ENCODE measurements at places on chromosomes 3 and 15.
A peak's percentile ranks its signal among the peaks of the same experiment; 100 is the strongest.

DNA sequence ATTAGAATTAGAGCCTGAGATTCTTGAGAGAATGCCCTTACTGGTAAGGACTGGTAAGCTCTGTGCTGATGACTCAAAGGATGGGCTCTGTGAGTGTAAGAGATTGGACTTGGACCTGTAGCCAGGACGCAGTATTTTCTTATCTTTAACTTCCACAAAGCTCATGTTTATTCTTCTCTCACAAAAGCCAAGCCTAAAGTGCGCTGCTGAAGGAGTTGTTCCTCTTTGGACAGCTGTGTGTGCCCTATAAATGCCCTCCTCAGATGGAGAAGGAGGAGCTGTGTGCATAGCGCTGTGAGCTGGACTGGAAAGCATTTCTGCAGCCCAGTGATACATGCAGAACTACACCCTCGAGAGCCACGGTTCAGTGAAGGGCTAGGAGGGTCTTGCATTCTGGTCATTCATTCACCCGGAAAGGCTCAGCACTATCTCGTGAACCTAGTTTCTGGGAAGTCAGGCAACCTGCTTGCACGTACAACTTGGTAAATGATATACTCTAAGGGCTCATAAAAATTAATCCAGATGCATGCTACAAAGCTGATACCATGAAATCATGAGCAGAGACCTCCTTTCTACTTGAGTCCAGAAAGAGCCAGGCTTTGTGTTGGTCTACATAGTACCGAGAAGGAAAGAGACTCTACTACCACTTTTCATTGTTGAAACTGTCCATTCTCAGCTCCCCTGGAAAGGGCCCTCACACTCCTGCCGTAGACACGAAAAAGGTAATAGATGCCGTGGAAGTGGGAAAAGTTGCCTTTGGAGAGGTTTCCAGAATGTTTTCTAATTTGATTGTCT is 103.0 kb upstream of the TBL1XR1 start:
- no peak for DNase-seq

DNA sequence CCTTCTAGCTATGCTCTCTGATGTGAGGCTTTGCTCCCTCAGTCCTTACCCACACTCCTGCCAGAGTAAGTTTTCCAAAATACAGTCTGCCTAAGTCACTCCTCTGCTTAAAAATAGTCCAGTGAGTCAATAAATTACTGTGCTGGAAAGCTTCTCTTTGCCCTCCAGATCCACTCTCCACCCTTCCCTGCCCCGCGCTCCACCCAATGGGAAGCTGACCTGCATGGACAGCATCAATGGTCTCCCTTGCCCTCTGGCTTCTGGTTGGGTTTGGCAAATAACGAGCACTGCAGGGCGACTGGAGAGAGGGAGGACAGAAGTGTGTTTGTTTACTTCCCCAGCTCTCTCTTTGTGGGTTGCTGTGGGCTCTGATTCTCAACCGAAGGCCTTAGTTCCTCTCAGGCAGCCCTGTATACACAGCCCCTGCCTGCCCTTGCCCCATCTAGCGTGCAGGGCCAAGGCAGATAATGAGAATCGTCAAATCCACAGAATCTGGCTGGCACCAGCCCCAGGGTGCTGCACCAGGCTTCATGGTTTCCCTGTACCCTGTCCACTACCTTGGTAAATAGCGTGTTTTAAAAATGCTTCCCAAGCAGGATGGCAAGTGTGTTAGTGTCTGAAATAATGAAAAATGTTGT is 110.4 kb downstream of the ADAMTSL3 start:
- DNase-seq, result peak; percentile 67

DNA sequence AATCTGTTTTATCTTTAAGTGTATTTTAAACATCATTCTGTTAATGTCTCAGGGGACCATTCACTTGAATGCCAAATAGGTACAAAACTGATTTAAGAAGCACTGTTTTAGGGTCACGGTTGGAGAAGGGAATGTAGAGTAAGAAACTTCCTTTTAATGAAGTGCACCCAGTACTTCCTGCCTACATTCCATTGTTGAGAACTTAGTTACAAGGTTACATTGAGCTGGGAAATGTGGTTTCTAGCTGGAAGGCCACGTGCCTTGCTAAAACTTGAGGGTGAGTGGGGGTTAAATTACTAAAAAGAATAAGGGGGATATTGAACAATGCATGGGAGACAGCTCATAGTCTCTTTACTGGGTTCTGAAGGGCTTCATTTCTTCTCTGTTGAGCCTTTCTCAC is 78.3 kb upstream of the TBC1D5 start:
- DNase-seq, result no peak

DNA sequence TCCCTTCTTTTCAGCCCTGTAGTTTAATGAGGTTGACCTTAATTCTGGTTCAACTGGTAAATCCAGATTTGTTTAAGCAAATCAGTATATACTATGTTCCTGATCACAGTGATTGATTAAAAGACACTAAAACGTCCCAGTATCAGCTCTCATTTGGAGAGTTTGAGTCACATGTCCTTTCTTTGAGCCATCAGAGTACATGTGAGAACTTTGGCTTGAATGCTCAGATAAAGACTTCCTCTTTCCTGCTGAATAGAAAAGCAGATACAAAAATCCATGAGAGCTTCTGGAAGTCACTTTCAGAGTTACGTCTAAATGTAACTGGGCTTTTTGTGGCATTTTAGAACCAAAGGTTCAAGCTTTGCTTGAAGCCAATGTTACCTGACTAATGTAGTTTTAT is 341.8 kb upstream of the SATB1 start:
- no peak for DNase-seq

GRCh38 chr3:14803981-14804834 is 14.6 kb upstream of the FGD5 start:
- no peak for DNase-seq
